ENCODE measurements at places on chromosomes 1 and 21. TPM values are rescaled to one million over a fixed set of nuclear protein-coding genes. Genes with fewer than 3 reads are reported as not detected.

GRCh38 chr1:174818014-174818616, 181.6 kb upstream of the CACYBP start:
- H3K4me3 ChIP-seq, result no peak overlapping the region
- H3K27ac ChIP-seq, result no peak overlapping the region
- H3K4me1 ChIP-seq, result peaks cover 32% of the 10 kb centered on the region
- no peaks in the 10 kb centered on the region for H3K27me3 ChIP-seq

- no peak overlapping the region for H3K4me3 ChIP-seq
- H3K36me3 ChIP-seq, result peaks cover 6% of the 10 kb centered on the region
- no peak for DNase-seq
- H3K27me3 ChIP-seq, result no peaks in the 10 kb centered on the region
These were observed 29.5 kb downstream of the TFF3 start for GRCh38 chr21:42285569-42286245.

The EPS15 gene
- 48.2 TPM for total RNA-seq

- H3K4me1 ChIP-seq, result no peaks in the 10 kb centered on the region
- DNase-seq, result peak; percentile 74
- H3K36me3 ChIP-seq, result no peaks in the 10 kb centered on the region
- H3K4me3 ChIP-seq, result no peak overlapping the region
These were observed 122.8 kb upstream of the USP24 start for GRCh38 chr1:55337801-55338447.

DNA sequence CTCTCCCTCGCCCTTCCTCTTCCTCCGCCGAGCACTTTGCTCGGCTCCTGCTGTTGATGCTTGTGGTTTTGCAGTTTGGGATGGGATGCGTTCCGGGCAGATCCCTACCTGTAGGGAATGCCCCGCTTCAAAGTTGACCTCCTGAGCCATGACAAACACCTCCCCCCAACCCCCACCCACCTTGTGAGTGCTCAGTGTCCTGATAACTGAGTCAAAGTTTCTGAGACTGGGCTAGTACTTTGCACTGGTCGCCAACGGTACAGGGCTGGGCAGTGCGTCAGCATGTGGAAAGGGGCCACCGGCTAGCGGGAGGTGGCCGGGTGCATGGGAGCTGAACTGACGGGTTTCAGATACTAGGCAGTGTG, 771 bp downstream of the RABGAP1L start:
- no peaks in the 10 kb centered on the region for H3K27me3 ChIP-seq
- peak; percentile 50 for DNase-seq
- no peaks in the 10 kb centered on the region for H3K36me3 ChIP-seq
- H3K27ac ChIP-seq, result peak overlapping the region; percentile 71
- H3K4me3 ChIP-seq, result peak overlapping the region; percentile 97

DNA sequence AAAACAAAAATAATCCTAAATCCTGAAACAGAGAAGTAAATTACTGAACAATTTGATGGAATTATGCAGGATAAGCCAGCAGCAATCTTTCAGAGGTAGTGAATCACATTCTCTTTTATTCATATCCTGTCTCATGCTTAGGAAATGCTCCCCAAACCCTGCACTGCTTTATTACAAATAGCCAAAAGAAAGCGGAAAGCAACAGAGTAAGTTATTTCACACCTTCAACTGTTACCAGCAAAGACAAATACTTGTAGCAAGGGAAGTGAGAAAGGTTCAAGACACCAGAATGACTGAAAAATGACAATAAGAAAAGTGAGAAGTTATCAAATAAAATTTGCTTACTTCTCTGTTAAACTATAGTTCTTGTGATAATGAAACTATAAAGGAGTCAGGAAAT, 6.2 kb downstream of the ZRANB2 start:
- H3K4me1 ChIP-seq, result peaks cover 15% of the 10 kb centered on the region
- no peak overlapping the region for H3K27ac ChIP-seq
- peaks cover 95% of the 10 kb centered on the region for H3K36me3 ChIP-seq
- H3K4me3 ChIP-seq, result no peak overlapping the region
- no peak for DNase-seq
- no peaks in the 10 kb centered on the region for H3K27me3 ChIP-seq

GRCh38 chr1:208409176-208409575, 165.0 kb upstream of the PLXNA2 start:
- H3K4me1 ChIP-seq, result no peaks in the 10 kb centered on the region
- DNase-seq, result no peak
- no peak overlapping the region for H3K4me3 ChIP-seq
- H3K36me3 ChIP-seq, result no peaks in the 10 kb centered on the region
- no peaks in the 10 kb centered on the region for H3K27me3 ChIP-seq

- no peaks in the 10 kb centered on the region for H3K27me3 ChIP-seq
- H3K4me3 ChIP-seq, result no peak overlapping the region
- no peak overlapping the region for H3K27ac ChIP-seq
- no peak for DNase-seq
- H3K36me3 ChIP-seq, result no peaks in the 10 kb centered on the region
These were observed 190.5 kb upstream of the NRIP1 start for GRCh38 chr21:15255261-15255660.

- peak overlapping the region; percentile 74 for H3K27ac ChIP-seq
- H3K36me3 ChIP-seq, result no peaks in the 10 kb centered on the region
- H3K27me3 ChIP-seq, result no peaks in the 10 kb centered on the region
- DNase-seq, result peak; percentile 84
- no peak overlapping the region for H3K4me3 ChIP-seq
- peaks cover 40% of the 10 kb centered on the region for H3K4me1 ChIP-seq
These were observed 113.9 kb upstream of the ZNF648 start for GRCh38 chr1:182175361-182175931.

- no peak overlapping the region for H3K4me3 ChIP-seq
- peaks cover 100% of the 10 kb centered on the region for H3K36me3 ChIP-seq
- H3K27ac ChIP-seq, result no peak overlapping the region
- no peak for DNase-seq
- H3K27me3 ChIP-seq, result no peaks in the 10 kb centered on the region
These were observed 24.7 kb downstream of the MEF2D start for GRCh38 chr1:156475568-156476500.

The S1PR1 gene
- 0.52 TPM for total RNA-seq

DNA sequence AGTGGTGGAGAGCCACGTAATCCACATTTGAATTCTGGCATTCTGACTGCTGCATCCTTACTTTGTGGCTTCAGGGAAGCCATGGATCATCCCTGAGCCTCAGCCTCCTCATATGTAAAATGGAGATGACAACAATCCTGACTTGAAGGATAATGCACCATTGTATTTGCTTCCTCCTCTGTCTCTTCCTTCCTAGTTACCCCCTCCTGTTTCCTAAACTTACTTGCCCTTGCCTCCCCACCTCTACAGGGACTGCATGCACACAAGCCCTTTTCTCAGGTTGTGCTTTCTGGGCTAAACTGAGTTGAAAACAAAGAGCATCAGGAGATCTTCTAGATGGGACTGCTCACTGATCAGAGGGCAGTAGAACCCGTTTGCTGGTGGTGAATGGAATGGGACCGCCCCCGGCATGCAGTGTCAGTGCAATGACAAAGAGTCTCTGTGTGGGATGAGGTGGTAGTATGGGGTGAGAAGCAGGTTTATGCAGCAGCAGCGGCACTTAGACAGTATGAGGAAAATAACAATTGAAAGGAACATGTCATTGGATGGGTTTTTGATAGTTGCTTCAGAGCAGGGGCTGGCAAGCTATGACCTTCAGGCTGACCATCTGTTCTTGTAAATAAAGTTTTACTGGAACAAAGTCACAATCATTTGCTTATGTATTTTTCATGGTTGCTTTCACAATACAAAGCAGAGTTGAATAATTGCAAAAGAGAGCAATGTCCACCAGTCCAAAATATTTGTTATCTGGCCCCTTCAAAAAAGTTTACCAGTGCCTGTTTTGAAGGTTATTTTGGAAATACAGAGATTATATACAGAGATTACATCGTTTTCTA, 6.1 kb upstream of the ADAMTS1 start:
- no peak overlapping the region for H3K4me3 ChIP-seq
- peaks cover 17% of the 10 kb centered on the region for H3K27me3 ChIP-seq
- no peak for DNase-seq
- H3K4me1 ChIP-seq, result peaks cover 9% of the 10 kb centered on the region
- no peak overlapping the region for H3K27ac ChIP-seq

DNA sequence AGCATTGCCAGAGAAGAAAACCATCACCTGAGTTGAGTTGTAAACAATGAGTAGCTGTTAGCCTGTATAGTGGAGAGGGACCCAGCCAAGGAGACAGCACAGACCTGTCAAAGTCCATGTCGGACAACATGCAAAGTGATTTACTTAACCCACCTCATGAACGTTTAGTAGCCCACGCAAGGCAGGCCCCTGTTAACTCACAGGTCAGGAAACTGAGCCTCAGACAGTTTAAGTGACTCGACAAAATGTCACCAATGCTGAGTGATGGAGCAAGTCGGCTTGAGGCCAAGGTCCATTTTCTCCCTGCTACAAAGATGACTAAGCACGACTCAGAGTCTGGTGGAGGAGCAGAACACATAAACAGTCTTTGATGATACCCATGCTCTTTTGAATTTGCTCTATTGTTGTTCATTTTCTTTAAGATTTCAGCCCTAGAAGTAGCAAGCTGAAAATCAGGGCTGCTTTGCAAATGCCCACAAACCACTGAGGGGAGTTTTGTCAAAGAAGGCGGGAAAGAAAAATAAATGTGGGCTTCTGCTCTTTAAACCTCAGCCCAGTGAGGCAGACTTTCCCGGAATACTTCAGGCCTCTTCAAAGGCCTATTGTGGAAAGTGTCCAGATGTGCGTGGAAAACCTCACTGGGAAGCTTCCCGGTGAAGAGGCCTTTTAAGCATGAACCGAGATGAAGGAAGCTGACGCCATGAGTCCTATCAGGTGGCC, 83.8 kb upstream of the HOOK1 start:
- H3K4me1 ChIP-seq, result peaks cover 38% of the 10 kb centered on the region
- peak; percentile 91 for DNase-seq
- peak overlapping the region; percentile 74 for H3K27ac ChIP-seq
- H3K4me3 ChIP-seq, result no peak overlapping the region

DNA sequence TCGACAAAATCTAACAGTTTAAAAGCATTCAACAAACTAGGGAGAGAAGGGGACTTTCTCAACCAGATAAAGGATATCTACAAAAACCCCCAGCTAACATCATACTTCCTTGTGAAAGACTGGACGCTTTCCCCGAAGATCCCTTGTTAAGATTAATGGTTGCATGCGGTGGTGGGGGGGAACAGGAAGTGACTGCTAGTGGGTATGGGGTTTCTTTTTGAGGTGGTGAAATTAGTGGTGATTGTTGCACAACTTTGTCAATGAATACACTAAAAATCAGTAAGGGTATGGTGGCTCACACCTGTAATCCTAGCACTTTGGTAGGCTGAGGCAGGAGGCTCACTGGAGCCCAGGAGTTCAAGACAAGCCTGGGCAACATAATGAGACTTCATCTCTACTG, 26.9 kb upstream of the EYA3 start:
- no peaks in the 10 kb centered on the region for H3K27me3 ChIP-seq
- peaks cover 9% of the 10 kb centered on the region for H3K4me1 ChIP-seq
- no peak overlapping the region for H3K4me3 ChIP-seq
- no peak overlapping the region for H3K27ac ChIP-seq
- H3K36me3 ChIP-seq, result no peaks in the 10 kb centered on the region

DNA sequence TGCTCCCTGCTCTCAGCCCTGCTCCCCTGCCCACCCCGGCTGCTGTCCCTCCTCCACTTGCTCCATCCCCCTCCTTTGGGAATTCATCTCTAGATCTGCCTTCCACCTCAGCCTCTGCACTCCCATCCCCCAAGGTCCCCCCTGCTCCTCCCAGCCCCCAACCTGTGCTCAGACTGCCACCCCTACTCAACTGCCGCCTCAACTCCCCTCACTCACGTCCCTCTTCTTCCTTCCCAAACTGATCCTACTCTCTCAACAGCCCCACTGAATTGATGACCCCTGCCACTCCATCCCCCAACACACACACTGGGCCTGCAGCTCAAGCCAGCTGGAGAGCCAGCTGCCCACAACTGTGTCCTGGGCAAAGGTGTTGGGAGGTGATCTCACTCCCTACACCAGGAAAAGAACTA, 15.8 kb upstream of the ETV3L start:
- no peak for DNase-seq
- no peak overlapping the region for H3K27ac ChIP-seq
- no peak overlapping the region for H3K4me3 ChIP-seq
- no peaks in the 10 kb centered on the region for H3K36me3 ChIP-seq
- H3K4me1 ChIP-seq, result no peaks in the 10 kb centered on the region
- peaks cover 30% of the 10 kb centered on the region for H3K27me3 ChIP-seq

The CD34 gene
- total RNA-seq, result 0.52 TPM

GRCh38 chr21:38307771-38308531, 51.2 kb downstream of the KCNJ15 start:
- no peak overlapping the region for H3K27ac ChIP-seq
- H3K27me3 ChIP-seq, result no peaks in the 10 kb centered on the region
- H3K4me1 ChIP-seq, result peaks cover 31% of the 10 kb centered on the region
- DNase-seq, result no peak
- no peak overlapping the region for H3K4me3 ChIP-seq

DNA sequence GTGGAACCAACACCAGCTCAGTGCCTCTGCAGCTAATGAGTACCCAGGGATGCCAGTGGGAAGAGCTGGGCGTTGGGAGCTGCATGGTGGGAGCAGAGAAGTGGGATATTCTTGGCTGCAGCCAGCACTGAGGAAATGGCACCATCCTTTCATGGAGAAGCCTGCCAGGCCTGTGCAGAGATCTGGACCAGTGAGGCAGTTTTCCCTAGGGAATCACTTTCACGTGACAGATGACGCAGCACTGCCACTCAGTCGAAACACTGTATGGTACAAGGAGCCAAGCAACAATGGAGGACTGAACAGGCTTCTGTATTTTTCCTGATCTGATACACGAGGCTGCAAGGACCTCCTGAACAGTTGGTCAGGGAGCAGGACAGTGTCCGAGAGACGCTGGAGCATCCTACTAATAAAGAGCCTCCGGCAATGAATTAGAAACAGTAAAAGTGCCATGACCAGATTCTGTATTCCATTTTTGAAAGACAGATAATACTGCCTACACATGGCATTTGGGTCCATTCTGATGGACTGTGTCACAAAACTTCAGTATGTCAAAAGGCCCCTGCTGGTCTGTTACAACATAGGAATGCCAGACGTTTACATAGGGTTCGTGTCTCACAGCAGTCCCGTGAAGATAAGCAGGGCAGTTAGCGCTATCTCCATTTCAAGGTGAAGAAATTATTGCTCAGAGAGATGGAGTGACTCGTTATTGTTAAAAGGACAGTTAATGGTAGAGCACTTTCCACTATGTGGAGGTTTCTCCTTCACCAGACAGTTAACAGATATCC, 44.0 kb upstream of the LMO4 start:
- H3K4me3 ChIP-seq, result no peak overlapping the region
- no peak overlapping the region for H3K27ac ChIP-seq
- H3K27me3 ChIP-seq, result peaks cover 8% of the 10 kb centered on the region
- H3K4me1 ChIP-seq, result no peaks in the 10 kb centered on the region

The HRNR gene
- not detected for total RNA-seq

- H3K4me3 ChIP-seq, result no peak overlapping the region
- H3K4me1 ChIP-seq, result no peaks in the 10 kb centered on the region
- peaks cover 7% of the 10 kb centered on the region for H3K36me3 ChIP-seq
These were observed 177.1 kb downstream of the GPATCH2 start for GRCh38 chr1:217453816-217454215.

- H3K36me3 ChIP-seq, result no peaks in the 10 kb centered on the region
- H3K4me1 ChIP-seq, result peaks cover 19% of the 10 kb centered on the region
- H3K27me3 ChIP-seq, result no peaks in the 10 kb centered on the region
- no peak for DNase-seq
- H3K27ac ChIP-seq, result no peak overlapping the region
These were observed 8.7 kb upstream of the MFSD2A start for GRCh38 chr1:39946216-39946615.
